Left ventricle myocardium inferior (tissue), 1 donor: ENCODE measurements at places on chromosomes 1 and 21. TPM values are rescaled to one million over a fixed set of nuclear protein-coding genes. Genes with fewer than 3 reads are reported as not detected.

GRCh38 chr1:161367684-161368400 lies at the start of gene CFAP126:
TSS of gene CFAP126 (minus strand) at chr1:161367876. CDS start at chr1:161367868, 8 bp downstream.
- peak; percentile 44 for DNase-seq
- H3K4me3 ChIP-seq: no peak within 1 kb of the TSS
- no peaks in the 10 kb centered on the region for H3K27me3 ChIP-seq
- H3K36me3 ChIP-seq: peaks cover 18% of the 10 kb centered on the region

- no peaks in the 10 kb centered on the region for H3K4me1 ChIP-seq
- DNase-seq: no peak
- H3K36me3 ChIP-seq: no peaks in the 10 kb centered on the region
- H3K27ac ChIP-seq: no peak overlapping the region
- no peaks in the 10 kb centered on the region for H3K27me3 ChIP-seq
Observed at GRCh38 chr1:103373991-103374390, 151.5 kb upstream of the RNPC3 start.

DNA sequence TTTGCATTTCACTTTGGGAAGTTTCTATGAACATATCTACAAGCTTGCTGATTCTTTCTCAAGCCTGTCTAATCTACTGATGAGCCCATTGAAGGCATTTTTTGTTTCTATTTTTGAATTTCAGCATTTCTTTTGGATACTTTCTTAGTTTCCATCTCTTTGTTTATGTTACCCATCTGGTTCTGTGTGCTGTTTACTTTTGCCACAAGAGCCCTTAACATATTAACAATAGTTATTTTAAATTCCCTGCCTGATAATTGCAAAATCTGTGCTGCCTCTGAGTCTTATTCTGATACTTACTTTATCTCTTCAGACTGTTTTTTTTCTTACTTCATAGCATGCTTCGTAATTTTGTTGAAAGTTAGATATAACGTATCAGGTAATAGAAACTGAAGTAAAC lies 75.8 kb upstream of the ZRANB2 start:
- H3K27me3 ChIP-seq: no peaks in the 10 kb centered on the region
- no peak overlapping the region for H3K27ac ChIP-seq
- no peaks in the 10 kb centered on the region for H3K4me1 ChIP-seq

DNA sequence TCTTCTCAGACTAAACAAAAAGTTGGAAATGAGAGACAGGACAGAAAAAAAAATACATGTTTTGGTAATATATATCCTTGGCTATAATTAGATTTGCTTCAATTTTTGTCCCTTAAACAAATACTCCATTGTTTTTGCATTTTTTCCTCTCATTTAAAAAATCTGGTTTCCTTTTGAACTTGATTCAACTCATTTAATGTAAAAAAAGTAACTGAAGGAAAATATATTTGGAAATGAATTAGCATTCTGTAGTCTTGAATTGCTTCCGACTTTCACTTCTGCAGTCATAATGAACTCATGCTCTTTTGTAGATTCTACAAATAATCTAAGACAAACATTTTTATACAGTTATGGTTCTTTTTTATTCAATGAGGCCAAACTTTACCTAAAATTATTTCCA lies 309.1 kb downstream of the HMCN1 start:
- H3K36me3 ChIP-seq: no peaks in the 10 kb centered on the region
- peak overlapping the region; percentile 7 for H3K27ac ChIP-seq

- H3K27me3 ChIP-seq: no peaks in the 10 kb centered on the region
- no peaks in the 10 kb centered on the region for H3K36me3 ChIP-seq
- peaks cover 10% of the 10 kb centered on the region for H3K4me1 ChIP-seq
- H3K27ac ChIP-seq: no peak overlapping the region
- DNase-seq: no peak
- H3K4me3 ChIP-seq: no peak overlapping the region
Observed at GRCh38 chr1:43554444-43554992, 23.8 kb downstream of the PTPRF start.

CPTP gene
- total RNA-seq: 99.2 TPM

RGS8 gene
- total RNA-seq: 0.05 TPM

CCDC190 gene
- total RNA-seq: 0.80 TPM

MFAP2 gene
- 3.0 TPM for total RNA-seq

KRTAP19-3 gene
- total RNA-seq: not detected
